ENCODE measurements at places on chromosomes 5 and 9. TPM values are rescaled to one million over a fixed set of nuclear protein-coding genes. Genes with fewer than 3 reads are reported as not detected.

DNA sequence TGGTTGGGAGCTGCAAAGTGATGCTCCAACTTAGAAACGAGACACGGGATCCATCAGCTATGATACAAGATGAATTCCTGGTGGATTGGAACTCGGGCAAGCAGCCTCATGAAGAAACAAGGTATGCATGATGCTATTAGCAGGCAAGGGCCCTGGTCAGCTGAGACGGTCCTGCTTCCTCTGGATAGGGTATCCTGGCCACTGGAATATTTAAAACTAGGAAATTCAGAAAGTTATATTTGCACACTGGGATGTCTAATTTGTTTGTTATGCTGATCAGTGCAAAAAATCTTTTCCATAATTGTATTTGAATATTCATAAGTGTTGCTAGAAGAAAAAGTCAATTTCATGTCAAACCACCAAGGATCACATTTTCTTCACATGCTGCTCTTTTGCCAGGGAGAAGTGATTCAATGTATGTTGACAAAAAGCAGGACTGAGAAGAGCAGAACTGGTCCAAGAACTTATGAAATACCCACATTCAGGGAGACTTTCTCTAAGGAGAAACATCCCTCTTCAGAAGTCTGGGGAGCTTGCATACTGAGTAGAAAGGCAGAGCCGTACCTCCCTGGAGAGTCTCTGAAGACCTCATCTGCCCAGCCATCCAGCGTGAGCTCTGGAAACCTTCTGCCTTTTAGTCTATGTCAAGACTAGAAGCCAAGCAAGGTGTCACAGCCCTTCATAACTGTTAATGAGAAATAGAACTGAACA is 6.7 kb upstream of the NXNL2 start:
- no peak for DNase-seq

DNA sequence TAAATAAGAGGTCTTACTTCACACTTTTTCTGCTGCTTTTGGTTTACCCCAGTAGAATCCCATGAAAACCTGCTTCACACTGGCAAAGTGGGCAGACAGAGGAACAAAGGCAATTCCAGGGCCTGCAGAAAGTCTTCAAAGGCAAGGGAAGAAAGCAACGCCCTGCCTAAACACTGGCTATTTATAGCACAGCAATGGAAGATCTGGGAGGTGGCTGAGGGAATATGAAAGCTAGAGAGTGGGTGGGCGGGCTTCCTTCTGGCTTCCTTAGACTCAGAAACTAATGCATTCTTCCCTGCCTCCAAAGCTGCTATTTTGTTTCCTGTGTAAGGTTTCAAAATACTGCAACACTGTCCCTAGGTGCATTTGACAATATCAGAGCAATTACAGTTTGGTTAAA is 46.8 kb downstream of the ELAVL2 start:
- DNase-seq = no peak

DNA sequence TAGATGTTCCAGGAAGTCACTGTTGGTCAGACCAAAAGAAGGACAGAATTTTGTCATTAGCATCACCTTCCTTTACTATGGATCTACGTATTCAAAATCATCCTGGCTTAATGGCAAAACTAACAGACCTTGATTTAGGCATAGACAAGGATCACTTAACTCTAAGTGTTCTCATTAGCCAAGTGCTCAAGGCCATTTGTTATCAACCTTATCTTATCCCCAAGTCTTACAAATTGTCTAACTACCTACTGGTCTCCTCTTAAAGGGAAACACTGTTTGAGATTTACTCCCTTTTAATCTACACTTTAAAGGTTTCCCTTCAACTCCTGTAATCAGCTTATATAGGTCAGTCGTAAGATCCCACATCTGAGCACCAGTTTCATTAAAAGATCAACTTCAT is 1197.5 kb upstream of the C9orf72 start:
- no peak for DNase-seq

GRCh38 chr5:95959888-95960666 is 1.6 kb downstream of the ELL2 start:
- DNase-seq = no peak

DNA sequence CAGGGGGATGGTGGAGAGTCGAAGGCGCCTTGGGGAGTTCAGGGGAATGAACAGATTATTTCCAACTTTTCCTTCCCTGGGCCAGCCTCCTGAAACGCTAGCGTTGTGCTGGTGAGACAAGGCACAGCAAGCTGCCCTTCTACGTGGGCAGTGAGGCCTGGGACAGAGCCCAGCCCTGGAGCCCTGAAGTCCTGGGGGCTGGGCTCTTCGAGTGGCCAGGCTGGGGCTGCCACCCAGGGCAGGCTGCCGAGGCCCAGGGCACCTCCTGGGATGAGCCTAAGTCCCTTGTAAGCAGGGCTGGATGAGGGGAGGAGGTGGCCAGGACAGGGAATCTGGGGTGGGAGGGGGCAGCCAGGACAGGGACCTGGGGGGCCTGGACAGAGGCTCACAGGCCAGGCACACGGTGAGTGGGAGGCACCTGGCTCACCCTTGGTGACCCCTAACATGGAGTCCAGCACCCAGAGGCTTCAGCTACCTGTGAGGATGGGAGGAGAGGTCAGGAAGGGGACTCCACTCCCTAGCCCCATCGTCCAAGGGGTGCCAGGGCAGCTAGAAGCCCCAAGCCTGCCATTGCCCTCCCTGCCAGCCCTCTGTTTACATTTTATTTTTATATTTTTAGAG is 1.3 kb upstream of the LCN12 start:
- DNase-seq = no peak

DNA sequence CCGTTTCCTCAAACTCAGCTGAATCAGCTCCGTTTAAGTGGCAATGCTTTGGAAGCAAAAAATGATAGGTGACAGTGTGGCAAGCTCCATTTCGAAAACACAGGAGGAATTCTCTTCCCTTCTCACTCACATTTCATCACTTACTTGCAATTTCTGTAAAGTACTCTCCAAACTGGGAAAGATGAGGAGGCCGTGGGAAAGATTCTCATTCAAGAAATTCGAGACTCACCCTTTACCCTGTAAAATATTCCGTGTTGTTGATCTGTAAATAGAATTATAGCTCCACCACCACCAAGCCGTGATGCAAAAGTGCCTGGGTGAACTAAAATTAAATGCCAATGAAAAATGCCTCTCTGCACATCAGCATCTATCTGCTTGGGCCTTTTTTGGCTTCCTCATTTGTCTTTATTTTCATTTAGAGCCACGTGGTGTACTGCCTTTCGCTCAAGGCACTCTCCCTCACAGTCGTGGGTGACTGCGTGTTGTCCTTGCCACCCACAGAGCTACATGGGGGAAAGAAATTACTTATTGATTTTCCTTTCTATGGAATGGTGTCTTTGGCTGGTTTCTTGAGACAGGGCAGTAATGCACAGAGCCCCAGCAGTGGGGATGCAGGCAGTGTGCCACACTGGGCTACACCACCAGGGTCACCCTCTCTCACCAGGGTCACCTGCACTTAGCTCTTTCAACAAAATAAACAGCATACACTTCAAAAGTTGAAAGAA is 289.3 kb upstream of the TAS2R1 start:
- no peak for DNase-seq

GRCh38 chr5:151033217-151033934 is 13.0 kb downstream of the GPX3 start:
- DNase-seq = no peak

DNA sequence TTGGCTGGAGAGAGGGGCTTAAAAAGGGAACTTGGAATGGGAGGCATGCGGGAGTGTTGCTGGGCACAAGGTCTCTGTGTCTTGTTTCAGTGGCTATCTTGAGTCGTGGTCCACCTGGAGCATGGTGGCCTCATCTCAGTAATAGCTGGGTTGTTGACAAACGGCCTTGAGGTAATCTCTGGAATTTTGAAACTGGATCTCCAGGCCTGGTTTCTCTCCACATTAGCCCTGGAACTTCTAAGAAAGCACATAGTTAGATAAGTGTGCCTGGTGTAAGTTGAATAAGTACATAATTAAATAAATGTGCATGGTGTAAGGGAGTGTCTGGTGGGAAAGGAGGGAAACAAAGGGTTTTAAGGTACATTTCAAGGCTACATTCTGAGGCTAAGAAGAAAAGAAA is 62.2 kb downstream of the INIP start:
- no peak for DNase-seq

DNA sequence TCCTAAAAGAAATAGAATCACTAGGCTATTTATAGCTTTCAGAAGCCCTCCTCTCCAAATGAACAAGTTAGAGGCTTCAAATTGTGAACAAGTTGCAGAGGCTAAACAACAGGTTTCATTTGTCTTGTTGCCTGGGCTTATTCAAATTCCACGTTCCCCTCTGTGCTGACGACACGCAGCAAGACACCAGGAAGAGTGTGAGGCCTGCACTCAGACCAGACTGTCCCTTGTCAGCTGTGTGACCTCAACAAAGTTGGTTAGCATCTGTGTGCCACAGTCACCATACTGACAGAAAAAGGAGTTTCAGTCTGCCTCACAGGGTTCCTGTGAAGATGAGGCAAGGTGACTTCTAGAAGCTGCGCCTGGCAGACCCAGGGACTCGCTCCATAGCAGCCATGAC is 22.1 kb upstream of the GABBR2 start:
- no peak for DNase-seq

- no peak for DNase-seq
These were observed 17.7 kb downstream of the CAVIN4 start for GRCh38 chr9:100595391-100596199.

DNA sequence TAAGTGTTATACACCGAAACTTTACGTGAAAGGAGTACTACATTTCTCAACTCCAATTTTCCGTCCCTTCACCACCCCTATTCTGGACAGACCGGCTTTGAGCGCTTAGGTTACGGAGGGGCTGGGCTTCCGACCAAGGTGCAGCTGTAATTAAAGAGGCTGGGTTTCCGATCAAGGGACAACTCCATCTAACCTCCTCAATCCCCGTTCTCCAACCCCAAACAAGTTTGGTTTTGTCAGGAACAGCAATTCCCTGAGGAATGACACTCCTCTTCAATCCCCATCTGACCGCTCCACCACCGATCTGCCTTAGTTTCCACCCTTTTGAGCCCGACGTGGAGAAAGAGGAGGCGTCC is 577 bp downstream of the TUT7 start:
- no peak for DNase-seq

DNA sequence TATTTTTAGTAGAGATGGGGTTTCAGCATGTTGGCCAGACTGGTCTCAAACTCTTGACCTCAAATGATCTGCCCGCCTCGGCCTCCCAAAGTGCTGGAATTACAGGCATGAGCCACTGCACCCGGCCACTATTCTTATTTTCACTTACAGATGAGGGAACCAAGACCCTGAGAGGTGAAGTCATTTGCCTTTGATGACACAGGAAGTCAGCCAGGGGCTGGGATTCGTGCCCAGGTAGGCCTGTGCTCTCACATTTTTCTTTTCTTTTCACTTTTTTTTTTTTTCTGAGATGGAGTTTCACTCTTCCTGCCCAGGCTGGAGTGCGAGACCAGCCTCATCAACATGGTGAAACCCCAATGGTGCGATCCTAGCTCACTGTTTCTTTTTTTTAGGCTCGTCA is 22.2 kb downstream of the ENG start:
- no peak for DNase-seq

GRCh38 chr5:123610209-123610608 is 98.2 kb downstream of the CSNK1G3 start:
- no peak for DNase-seq

GRCh38 chr5:1295650-1296037 is 776 bp upstream of the TERT start:
- DNase-seq = no peak

DNA sequence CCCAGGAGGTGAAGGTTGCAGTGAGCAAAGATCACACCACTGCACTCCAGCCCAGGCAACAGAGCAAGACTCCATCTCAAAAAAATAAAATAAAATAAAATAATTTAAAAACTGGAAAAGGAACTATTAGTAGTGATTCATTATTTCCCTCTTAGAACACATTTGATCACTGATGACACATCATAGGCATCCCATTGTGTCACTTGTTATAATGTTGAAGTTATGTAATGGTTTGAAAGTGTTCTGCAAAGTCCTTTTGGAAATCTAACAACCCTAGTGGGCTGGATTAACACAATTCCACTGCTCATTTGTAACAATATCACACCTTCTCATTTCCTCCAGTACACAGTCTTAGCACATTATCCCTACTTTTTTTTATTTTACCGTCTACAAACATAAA is 81.8 kb upstream of the LMNB1 start:
- no peak for DNase-seq

GRCh38 chr9:70587201-70587600 is 172.7 kb upstream of the KLF9 start:
- peak; percentile 86 for DNase-seq

GRCh38 chr9:122058709-122059108 is 34.4 kb downstream of the TTLL11 start:
- no peak for DNase-seq

- no peak for DNase-seq
These were observed 440.5 kb upstream of the WWC1 start for GRCh38 chr5:167850911-167851310.

- no peak for DNase-seq
These were observed 17.9 kb upstream of the DOLPP1 start for GRCh38 chr9:129063061-129063460.

DNA sequence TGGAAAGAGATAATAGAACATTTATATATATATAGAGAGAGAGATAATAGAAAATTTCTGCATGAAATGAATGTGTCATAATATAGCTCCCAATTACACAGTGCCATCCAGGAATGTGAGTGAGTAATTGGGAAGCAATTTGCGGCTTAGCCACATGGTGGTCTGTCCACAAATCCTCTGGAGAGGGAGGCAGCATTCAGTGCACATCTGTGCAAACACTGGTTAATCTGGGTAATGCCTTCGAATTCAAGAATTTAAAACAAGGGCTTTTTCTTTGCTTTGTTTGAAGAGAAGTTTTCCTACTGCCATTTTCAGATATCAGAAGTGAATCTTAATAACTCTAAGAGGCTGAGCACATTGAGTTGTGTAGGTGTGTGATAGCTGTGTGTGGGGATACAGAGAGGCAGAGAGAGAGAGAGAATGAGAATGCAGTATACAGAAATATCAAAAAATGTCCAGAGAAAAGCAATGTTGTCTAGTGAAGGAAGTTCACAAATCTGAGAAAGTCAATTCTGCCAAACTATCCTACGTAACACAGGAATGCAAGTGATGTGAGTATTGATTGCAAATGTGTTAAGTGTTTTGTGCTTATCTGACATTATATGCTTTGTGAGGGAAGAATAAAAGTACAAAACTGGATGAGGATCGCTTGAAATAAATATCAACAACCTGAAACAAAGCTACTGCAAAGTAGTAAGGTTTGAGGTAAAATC is 134.6 kb downstream of the EDIL3 start:
- no peak for DNase-seq

CATSPER3 gene
- polyA plus RNA-seq = 0.43 TPM

DOCK8 gene
- 0.07 TPM for polyA plus RNA-seq

ABO gene
- not detected for polyA plus RNA-seq

ROR2 gene
- polyA plus RNA-seq = 0.59 TPM
